Stimulated activated naive B cell treated with anti-CD40 and anti-IgM and Interleukin-4, amounts not matched to agents 10 μg/mL and 1 μg/mL and 100 μg/mL, for 72 hours (primary cell): ENCODE measurements at places on chromosomes 3 and 15.

DNA sequence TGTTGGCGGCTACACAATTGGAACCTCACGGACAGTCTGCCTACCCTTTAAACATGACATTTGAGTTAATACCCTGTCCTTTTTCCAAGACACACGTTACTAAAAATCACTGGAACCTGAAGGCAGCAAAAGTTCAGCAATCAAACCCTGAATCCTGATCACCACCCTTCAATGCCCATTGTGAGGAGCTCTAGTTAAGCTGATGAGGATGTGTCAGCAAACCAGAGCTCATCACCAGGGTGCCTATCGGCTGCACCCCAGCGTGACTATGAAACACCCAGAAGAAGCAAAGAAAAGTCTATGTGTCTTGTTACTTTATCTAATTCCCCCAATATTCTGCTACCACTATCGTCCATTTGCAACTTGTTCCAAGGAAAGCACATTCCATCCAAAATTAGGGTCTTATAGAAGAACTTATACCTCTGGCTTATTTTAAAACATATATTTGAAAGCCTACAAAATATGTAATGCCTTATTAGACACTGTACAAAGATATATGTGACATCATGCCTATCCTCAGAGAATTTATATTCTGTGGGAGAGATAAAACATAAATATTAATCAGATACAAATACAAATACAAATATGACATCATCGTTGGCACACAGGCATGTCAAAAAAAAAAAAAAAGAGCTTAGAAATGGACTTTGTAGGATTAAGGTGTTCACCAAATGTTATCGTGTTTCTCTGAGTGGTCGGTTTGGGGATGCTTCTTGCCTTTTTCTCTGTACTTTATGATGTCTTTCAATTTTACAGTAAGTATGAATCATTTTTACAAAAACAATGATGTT is 219.7 kb upstream of the SETMAR start:
- peaks cover 4% of the 10 kb centered on the region for H3K36me3 ChIP-seq
- no peaks in the 10 kb centered on the region for H3K27me3 ChIP-seq
- H3K4me1 ChIP-seq: peaks cover 10% of the 10 kb centered on the region
- H3K4me3 ChIP-seq: no peak overlapping the region
- H3K27ac ChIP-seq: no peak overlapping the region
- no peak for DNase-seq

GRCh38 chr3:155372281-155372680 is 78.8 kb upstream of the STRIT1 start:
- H3K27me3 ChIP-seq: no peaks in the 10 kb centered on the region
- no peaks in the 10 kb centered on the region for H3K4me1 ChIP-seq
- no peaks in the 10 kb centered on the region for H3K36me3 ChIP-seq
- H3K27ac ChIP-seq: no peak overlapping the region

DNA sequence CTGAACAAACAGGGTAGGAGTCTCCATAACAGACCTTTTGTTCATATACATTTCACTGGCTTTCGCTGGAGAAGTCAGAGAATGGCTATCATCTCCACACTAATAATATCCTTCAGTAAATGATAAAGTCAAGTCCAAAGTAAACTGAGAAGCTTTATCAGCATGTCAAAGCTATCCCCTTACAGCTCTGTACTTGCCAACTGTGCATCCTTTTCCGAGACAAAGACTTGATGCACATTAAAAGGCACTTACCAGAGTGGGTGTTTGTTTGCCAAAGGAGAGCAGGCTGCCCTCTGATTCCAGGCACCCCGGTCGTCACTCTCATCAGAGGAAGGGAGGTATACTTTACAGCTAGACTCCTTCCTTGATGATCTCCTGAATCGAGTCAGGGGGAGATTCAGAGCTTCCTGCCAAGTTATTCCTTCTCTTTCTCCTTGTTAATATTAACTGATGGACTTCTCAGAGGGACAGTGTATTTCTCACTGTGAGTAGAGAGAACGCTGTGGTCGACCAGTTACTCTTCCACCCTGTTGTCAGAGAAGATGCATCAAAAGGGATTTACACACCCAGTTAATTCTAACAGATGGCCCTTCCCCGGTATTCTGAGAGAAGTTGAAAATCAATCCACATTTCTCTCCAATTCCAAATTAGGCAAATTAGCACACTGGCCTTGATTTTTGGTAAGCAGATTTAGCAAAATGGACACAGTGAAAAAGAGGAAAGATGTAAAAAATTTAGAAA is 504.7 kb upstream of the NR2F2 start:
- no peak overlapping the region for H3K4me3 ChIP-seq
- no peaks in the 10 kb centered on the region for H3K4me1 ChIP-seq
- no peaks in the 10 kb centered on the region for H3K27me3 ChIP-seq
- no peak overlapping the region for H3K27ac ChIP-seq
- H3K36me3 ChIP-seq: no peaks in the 10 kb centered on the region
- DNase-seq: no peak

DNA sequence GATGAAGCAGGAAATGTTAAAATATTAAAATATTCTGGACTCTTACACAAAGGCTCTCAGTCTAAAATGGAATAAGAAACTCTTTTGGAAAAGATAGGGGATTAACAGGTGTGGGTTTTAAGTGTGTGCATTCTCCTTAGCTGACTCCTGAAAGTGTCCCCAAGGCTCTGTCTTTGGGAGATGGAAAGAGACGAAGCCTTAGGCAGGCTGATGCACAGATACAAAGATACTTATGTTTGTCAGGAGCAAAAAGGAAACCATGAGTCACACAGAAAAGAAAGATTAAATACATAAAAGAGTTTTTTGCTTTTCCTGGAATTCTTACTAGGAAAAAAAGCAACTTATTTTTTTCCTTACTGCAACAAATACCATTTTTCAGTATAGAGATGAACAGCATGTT is 23.8 kb upstream of the ABI3BP start:
- H3K4me3 ChIP-seq: no peak overlapping the region
- DNase-seq: no peak
- no peaks in the 10 kb centered on the region for H3K36me3 ChIP-seq
- H3K27me3 ChIP-seq: no peaks in the 10 kb centered on the region
- no peak overlapping the region for H3K27ac ChIP-seq
- H3K4me1 ChIP-seq: no peaks in the 10 kb centered on the region

GRCh38 chr15:86115145-86115801 is 35.6 kb downstream of the AGBL1 start:
- H3K4me1 ChIP-seq: no peaks in the 10 kb centered on the region
- no peaks in the 10 kb centered on the region for H3K36me3 ChIP-seq
- no peak for DNase-seq

GRCh38 chr3:105154692-105155091 is 212.0 kb upstream of the ALCAM start:
- H3K27ac ChIP-seq: no peak overlapping the region
- H3K4me3 ChIP-seq: no peak overlapping the region
- H3K36me3 ChIP-seq: no peaks in the 10 kb centered on the region
- DNase-seq: no peak
